ENCODE measurements at places on chromosomes 12 and 14.

DNA sequence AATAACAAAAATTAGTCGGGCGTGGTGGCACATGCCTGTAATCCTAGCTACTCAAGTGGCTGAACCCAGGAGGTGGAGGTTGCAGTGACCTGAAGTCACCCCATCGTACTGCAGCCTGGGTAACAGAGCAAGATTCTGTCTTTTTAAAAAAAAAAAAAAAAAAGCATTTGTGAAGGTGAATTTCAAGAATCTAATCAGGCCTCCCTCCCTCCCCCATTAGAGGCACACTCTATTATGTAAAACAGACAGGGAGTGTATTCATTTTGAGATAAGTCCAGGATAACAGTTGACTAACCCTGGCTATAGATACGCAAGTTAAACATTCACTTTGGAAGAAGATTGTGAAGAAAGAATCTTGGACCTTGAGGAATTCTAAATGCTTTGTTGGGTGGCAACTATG is 2.9 kb downstream of the RESF1 start:
- no peak for DNase-seq

- no peak for DNase-seq
Observed at GRCh38 chr12:69616025-69616424, 5.3 kb upstream of the LRRC10 start.

GRCh38 chr12:64912516-64913255 is 88.2 kb downstream of the TBC1D30 start:
- peak; percentile 9 for DNase-seq

- DNase-seq = peak; percentile 56
Observed at GRCh38 chr14:87869619-87870583, 123.1 kb downstream of the GALC start.

GRCh38 chr14:90616313-90616712 is 199.9 kb downstream of the TTC7B start:
- no peak for DNase-seq

GRCh38 chr12:47394070-47394469 is 311.8 kb downstream of the RPAP3 start:
- no peak for DNase-seq

Data from astrocyte of the cerebellum (primary cell).